ENCODE measurements at places on chromosomes 6 and 20.

- no peak for DNase-seq
Observed at GRCh38 chr20:14877301-14878028, 540.1 kb upstream of the FLRT3 start.

DNA sequence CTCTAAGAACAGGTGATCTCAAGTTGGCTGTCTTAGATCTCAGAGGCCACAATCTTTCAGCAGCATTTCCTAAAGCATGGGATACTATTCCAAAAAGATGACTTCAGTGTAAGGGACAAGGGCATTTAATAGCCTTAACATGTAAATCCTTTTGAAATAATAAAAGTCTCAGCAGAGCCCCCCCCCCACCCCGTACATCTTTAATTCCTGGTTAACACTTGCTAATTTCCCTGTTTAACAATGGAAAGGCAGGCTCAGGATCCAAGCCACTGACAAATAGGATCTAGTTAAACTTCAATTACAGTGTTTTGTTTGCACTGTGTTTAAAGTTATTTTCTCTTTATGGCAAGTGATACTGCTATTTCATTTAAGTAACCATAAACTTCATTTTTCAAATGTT is 12.0 kb downstream of the TASP1 start:
- DNase-seq = no peak

DNA sequence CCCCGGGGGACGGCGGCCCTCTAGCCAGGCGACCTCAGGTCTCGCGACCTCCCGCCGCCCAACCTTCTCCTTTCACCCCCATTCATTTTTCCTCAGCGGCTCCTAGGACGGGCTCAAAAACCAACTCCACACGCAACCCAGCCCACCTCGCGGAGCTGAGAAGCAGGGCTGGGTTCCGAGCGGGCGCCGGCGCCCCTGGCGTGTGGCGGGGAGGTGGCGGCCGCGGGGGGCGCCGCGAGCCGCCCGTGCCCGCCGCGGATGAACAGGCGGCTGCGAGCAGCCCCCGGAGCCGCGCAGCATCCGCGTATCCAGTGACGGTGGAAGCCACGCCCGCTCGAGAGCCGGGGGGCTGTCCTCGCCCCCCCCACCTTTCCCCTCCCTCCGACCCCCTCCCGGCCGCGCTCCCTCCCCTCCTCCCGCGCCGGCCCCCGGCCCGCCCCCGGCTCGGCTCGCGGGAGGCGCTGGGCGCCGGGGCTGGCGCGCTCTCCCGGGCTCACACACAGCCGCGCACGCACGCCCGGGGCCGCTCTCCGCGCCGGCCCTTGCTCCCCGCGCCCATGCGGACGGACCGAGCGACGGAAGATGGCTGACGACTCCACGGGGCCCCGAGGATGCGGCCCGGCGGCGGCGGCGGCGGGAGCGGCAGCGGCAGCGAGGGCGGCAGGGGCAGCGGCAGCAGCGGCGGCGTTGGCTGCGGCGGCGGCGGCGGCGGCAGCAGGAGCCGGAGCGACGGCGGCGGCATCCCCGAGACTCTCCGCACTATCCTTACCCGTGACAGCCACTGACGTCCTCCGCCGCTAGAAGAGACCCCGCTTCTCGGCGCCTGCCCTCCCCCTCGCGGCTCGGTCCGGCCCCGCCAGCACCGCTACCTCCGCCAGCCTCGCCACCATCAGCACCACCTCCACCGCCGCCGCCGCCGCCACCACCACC is at the start of gene SOBP:
SOBP (plus strand) TSS at position 482 of the 930 bp plus-strand sequence. CDS start 500 bp downstream, outside the sequence.
- DNase-seq = no peak

DNA sequence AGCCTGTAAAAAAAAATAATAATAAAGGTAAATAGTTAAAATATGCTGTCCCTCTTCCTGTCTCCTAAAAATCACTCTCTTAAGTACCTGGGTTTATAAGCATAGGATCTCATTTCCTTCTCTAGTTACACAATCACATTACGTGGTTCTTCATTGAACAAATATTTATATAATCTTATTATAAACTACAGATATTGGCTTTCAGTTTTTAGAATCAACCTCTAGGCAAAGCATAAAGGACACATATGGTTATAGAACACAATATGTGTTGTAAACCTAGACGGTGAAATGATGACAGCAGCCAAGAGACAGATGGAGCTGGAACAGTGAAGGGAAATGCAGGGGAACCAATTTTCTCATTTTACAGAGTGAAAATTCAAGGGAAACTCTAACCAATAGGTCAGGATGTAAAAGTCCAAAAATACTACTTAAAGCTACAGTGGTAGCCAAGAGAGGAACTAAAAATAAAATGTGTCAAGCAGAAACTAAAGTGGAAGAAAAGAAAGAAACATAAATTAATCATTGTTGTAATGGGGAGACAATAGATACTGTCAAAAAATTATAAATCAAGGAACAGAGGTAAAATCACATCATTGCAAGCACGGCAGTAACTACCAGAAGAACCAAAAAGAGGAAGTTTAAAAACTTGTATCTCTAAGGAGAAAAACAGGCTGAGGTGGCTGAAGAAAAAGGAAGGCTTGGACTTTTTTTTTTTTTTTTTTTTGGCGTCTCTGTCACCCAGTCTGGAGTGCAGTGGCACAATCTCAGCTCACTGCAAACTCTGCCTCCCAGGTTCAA is 82.8 kb upstream of the CDYL start:
- no peak for DNase-seq

DNA sequence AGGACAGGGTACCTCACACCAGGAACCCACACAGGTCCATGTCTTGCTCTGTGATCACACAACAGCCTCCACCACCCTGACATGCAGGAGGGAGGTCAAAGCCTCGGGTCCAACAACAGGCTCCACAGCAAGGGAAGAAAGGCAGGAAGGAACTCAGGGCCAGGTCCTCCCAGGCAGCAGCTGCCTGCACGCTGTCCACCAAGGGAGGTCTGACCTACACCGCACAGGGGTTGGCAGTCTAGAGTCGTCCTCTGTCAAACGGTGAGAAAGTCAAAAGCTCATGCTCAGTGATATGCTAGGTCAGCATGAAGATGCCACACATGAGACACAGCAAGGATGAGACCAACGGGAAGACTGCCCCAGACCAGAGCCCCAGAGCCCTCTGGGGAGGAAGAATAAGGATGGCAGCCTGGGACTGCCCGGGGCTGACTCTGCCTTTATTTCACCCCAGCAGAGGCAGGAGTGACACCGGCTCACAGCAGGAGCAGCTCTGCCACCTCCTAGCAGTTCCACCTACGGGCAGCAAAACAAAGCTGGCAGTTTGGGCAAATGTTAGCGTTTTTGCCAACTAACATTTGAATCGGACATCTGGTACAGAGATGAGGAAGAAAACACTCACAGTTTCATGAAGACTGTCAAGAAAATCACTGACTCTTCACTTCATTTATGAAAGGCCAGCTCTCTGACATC is 8.5 kb downstream of the GMEB2 start:
- no peak for DNase-seq

- no peak for DNase-seq
Observed at GRCh38 chr6:124057461-124057860, 253.8 kb downstream of the NKAIN2 start.

DNA sequence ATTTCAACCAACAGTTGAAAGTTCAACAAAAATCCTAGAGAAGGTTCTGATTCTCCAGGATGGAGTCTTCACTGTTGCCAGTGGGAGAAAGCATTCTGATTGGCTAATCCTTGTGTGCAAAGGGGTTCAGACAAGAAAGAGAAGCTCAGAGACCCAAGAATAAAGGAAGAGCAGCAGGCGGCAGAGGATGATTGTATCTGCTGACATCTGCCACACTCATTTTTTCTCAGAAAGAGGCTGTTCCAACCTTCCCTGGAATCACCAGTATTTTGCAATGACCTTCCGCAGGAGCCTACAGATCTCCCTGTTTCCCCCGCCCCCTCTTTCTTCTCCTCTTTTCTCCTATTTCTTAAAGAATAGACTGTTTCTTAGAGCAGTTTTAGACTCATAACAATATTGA is 376.7 kb downstream of the CDH26 start:
- no peak for DNase-seq
